Nasal cavity respiratory epithelium epithelial cell of viscerocranial mucosa (primary cell): ENCODE measurements at places on chromosomes 3 and 15. TPM values are rescaled to one million over a fixed set of nuclear protein-coding genes. Genes with fewer than 3 reads are reported as not detected.

Gene ARHGAP31
- under 0.01 and 0.85 TPM in 2 replicates for total RNA-seq

Gene ASB14
- total RNA-seq: not detected in 2 replicates

Gene CISH
- 1.0 and 3.8 TPM in 2 replicates for total RNA-seq

Gene ACKR2
- total RNA-seq: 0.68 and 1.6 TPM in 2 replicates
